ENCODE measurements at places on chromosomes 3 and 15.

DNA sequence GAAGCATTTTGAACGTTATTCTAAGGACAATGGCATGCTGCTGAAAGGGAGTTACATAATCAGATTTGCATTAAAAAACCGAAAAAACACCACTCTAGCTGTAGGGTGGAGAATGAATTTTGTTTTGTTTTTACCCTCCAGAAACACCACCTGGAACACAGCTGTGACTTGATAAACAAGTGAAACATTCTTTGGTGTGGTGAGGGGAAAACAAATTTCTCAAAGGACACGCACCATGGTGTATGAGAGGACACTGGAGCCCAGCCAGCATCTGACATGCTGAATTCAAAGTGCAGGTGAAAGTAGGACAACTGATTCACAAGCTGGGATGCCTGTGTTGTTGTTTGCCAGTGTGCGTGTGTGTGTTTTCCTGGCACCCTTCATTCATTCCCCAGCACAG is 554.5 kb upstream of the TBL1XR1 start:
- no peak for DNase-seq

- DNase-seq: no peak
Observed at GRCh38 chr15:64311566-64311965, 44.4 kb downstream of the CSNK1G1 start.

- no peak for DNase-seq
Observed at GRCh38 chr3:143083781-143084180, 35.8 kb upstream of the CHST2 start.

- DNase-seq: no peak
Observed at GRCh38 chr3:178483704-178484103, 52.5 kb upstream of the KCNMB2 start.

DNA sequence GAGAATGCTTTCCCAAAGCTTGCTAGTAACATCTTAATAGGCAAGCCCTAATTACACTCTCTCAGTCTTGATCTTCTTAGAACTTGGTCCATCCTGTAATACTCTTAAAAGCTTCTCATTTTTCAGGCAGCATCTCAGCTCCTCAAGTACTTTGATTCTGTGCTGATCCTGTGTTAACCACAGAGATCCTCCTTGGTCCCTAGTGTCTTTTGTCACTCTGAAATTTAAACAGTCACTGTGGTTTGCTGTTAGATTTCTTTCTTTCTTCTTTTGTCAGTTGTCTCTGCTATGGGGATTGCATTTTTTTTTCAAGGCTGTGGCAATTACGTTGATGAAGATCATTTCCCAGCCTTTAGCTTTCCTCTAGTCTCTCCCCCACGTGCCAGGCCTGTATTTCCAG is 26.0 kb upstream of the UBE3A start:
- no peak for DNase-seq

Data from stimulated activated effector memory CD8-positive, alpha-beta T cell treated with anti-CD3 and anti-CD28 coated beads, Interleukin-12 subunit alpha, Interleukin-12 subunit beta, amount 100 ng/mL, for 72 hours (primary cell).